ENCODE measurements at places on chromosomes 3 and 15.
A peak's percentile ranks its signal among the peaks of the same experiment; 100 is the strongest.

DNA sequence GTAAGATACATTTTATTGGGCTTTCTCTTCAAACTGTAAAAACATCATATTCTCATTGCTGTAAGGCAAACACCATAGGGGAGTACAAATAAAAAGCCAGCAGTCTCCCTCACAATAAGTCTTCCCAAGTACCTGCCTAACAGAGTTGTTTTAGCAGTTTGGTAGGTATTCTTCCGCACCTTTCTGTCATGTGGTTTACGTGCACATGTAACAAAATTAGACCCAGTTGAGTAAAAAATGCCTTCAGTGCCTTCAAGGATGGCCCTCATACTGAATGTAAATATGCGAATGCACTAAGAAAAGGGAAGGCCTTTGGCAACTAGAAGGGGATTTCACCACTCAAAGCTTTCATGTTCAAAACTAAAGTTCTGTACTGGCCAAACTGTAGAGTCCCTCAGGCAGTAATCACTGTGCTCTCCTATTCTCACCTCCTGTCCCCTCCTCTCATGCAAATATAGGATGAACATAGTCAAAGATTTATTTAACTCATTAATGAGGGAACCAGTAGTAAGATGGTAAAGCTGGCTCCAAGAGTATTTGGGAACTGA is 26.4 kb downstream of the USP3 start:
- DNase-seq, result no peak

GRCh38 chr3:119748991-119749390 is 32.9 kb upstream of the NR1I2 start:
- no peak for DNase-seq

- no peak for DNase-seq
Measured at GRCh38 chr3:136532766-136533165, 219.4 kb downstream of the STAG1 start.

GRCh38 chr15:50613600-50613999 is 67.1 kb upstream of the USP50 start:
- DNase-seq, result peak; percentile 4

DNA sequence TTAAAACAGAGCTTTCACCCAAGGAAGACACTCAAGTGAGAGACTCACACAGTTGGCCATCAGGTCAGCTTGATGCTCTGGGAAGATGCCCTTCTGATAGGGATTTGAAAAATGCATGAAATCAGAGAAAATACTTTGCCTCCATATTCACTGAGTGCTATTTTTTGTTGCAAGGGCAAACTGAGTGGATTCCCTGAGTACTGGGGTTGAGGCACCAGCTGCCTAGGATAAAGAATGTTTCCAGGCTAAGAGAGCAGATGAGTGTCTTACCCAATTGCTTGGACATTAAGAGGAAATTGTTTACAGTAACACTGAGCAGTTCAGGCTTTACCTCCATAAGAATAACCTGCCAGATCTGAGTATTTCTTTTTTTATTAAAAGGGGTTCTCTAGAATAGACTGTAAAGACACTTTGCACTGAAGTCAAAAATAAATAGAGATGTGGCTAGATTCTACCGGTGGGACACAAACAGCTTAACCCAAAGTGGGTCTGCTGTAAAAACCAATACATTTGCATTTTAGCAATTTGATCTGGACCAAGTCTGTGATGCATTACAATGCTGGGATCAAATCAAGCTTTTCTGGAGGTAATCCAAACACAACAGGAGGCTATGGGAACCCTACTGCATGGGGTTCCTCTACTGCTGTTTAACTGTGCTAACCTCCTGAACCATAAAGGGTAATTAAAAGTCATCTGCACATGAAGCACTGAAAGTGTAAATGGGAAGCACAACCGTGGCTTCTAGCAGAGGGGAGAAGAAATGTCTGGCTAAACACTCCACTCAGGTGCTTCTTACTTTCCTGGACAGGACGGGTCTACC is 238.8 kb upstream of the WNT5A start:
- DNase-seq, result no peak

GRCh38 chr15:73822998-73823397 is 50.4 kb upstream of the TBC1D21 start:
- peak; percentile 28 for DNase-seq

- DNase-seq, result no peak
Measured at GRCh38 chr3:103690536-103690935, 1255.7 kb downstream of the ZPLD1 start.

DNA sequence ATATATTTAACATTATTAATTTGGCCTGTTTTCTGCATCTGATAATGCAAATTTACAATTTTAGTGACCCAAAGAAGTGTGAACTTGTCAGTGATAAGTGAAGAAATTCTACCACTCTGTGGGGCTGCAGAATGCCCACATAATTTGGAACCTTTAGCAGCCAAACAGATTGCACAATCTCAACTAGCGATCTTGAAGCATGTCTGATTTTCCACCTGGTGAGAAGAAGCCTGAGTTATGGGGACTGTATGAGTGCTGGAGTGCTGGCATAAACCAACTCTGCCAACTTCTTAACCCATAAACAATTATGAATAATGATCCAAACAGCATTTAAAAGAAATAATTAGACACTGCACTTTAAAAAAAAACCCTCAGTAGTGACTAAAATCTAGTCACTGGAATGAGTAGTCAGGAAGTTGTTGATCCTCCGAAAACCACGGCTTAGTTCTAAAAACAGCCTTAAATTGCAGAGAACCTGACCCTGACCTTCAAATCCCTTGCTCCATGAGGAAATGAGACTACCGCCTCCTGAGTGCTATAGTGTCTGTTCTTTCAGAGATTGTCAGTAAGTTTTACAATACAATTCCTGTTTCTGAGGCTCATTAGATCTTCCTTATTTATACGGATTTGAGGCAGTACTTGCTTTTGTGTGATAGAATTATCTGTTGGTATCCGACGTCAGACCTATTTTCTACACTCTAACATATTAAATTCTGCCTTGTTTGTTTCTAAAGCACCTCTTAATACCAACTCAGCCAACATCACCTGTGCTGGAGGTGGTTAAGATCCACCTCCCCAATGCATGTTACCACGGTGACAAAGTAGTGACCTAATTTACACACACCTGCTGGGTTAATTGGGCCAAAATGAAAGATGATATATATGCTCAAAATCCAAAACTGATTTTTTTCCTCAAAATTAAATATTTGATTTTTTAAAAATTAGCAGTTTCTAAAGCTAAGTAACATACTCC is 267.7 kb downstream of the ZBTB20 start:
- DNase-seq, result peak; percentile 84

All from fibroblast of mammary gland (primary cell).